ENCODE measurements at places on chromosomes 4 and X.

- DNase-seq = no peak
Observed at GRCh38 chrX:68532831-68533533, 34.1 kb downstream of the YIPF6 start.

DNA sequence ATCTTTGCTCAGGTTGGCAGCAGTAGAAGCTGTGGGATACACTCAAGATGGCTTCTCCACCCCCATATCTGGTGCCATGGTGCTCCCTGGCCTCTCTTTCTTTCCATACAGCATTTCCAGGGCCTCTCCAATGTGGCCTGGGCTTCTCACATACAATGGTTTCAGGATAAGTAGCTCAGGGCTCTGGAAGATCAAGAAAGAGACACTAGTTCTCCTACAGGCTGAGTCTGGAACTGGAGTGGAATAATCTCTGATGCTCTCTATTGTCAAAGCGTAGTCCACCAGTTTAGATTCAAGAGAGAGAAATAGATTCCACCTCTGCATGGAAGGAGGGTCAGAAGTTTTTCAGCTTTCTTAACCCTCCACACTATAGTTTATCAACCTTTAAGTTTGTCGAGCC, 138.2 kb upstream of the AADAT start:
- DNase-seq = no peak

GRCh38 chrX:150968862-150969720, 14.0 kb upstream of the HMGB3 start:
- no peak for DNase-seq

DNA sequence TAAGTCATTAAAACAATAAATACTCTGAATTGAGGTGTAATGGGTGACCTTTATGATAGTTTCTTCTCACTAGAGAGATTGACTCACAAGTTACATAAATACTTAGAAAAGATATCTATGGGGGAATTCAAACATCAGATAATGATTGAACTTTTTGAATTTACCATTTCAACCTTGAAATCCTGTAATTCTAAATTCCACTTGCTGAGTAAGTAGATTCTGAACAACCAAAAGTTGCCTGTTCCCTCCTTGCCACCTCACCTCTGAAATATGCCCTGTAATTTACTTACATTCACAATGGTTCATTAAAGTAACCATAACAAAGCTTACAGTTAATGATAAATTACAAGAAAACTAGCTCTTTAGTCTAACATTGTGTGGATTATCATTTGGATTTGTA, 43.3 kb upstream of the SLC39A8 start:
- no peak for DNase-seq

DNA sequence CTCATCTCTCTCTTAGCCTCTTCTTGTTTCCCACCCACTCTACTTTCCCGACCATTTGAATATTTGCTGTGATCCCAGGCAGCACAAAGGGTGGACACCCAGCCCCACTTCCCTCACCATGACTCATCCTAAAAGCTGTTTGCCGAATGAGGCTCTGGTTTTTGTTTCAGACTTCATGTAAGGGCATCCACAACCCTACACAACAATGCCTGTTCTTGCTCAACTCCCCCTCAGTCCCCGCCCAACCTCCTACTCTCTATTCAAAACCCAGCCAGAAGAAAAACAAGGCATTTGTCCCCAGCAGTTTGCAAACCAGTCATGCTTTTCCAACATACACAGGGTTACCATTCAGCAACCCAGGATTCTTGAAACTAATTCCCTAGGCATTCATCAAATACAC, 516.5 kb upstream of the CNKSR2 start:
- no peak for DNase-seq

GRCh38 chrX:21056622-21057021, 317.6 kb upstream of the CNKSR2 start:
- DNase-seq = no peak

GRCh38 chr4:140312100-140312499, 61.3 kb upstream of the SCOC start:
- no peak for DNase-seq

GRCh38 chr4:167595898-167596297, 361.6 kb upstream of the SPOCK3 start:
- no peak for DNase-seq

GRCh38 chr4:81031796-81032551, 1.5 kb downstream of the BMP3 start:
- DNase-seq = no peak

DNA sequence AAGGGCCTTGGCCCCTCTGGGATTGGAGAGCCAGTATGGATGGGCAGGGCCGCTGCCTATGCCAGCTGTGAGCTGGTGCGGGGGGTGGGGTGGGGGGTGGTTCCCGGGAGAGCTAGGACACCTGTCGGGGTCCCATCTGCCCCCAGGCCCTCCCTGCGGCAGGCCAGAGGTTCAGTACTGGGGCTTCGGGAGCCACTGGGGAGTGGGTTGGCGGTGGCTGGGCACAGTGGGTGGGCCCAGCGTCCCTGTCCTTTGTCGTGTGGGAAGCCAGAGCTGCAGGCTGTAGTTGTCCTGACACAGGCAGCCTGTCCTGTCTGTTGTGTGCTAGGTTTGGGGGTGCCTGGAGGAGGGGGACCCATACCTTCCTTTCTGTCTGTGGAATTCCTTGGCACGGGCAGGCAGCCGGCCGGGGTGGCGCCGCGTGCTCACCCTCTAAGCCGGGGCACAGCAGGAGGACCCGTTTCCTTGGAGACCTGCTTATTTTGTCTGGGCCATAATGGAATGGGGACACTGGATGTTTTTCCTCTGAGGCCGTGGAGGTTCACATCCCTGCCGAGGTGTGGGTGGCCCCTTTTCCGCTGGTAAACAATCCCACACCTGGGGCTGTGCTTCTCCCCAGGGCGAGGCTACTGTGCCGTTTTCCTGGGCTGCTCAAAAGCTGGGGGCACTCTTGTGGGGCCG, 14.8 kb downstream of the DOK7 start:
- DNase-seq = no peak

- DNase-seq = no peak
Observed at GRCh38 chr4:175422331-175422730, 389.7 kb downstream of the GPM6A start.

DNA sequence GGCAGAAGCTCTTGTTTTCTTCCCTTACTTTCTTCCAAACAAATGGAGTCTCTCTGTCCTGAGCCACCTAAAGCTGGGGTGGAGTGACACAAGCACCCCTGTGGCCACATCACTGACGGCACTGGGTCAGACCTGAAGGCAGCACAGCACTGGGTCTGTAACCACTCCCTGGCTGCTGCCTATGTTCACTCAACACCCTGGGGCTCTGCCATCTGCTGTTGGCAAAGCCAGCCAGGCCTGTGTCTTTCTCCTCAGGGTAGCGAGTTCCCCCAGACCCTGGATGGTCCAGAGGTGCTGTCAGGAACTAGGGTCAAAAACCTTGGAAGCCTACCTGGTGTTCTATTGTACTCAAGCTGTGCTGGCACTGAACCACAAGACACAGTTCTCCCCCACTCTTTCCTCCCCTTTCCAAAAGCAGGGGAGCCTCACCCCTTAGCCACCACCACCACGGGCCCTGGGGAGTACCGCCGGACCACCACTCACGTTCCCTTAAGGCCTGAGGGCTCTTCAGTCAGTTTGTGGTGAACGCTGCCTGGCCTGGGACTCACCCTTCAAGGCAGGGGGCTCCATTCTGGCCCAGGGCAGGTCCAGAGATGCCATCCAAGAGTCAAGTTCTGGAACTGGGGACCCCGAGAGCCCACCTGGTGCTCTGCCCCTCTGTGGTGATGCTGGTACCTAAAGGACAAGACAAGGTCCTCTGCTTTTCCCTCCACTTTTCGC, 31.5 kb downstream of the TMEM271 start:
- DNase-seq = no peak

DNA sequence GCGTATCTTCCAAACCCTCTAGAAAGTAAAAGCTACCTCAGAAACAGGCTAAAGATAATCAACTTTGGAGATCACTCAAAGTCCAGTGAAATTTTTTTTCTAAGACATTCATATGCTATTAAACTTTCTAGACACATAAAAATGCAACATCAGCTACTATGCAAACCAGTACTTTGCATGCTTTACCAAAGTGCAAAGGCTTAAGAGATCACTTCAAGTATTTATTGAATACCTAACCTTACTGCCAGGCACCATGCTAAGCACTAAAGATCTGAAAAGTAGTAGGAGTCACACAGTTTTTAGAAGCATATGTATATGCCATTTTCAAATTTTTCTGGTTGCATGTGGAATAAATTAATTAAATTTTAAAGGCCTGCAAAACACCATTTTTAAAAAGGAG, 115.8 kb downstream of the THOC2 start:
- no peak for DNase-seq

GRCh38 chrX:154056770-154057241, 37.1 kb upstream of the IRAK1 start:
- no peak for DNase-seq

DNA sequence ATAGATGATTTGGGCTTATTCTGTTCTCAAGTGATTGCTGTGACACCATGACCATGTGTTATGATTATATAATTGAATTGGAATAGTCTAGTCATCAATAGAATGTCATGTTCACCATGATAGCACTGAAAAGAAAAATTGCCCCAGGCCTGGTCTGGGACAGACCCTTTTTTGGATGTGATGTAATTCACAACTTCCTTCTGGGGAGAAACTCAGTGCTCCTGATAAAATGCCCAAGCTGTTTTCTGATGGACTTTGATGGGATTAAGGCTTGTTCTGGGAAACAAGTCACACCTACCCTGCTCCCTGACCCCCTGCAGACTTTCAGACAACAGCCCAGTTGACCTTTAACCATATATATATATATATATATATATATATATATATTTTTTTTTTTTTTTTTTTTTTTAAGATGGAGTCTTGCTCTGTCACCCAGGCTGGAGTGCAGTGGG, 65.3 kb downstream of the RHOH start:
- DNase-seq = no peak

GRCh38 chrX:67607466-67607865, 63.6 kb downstream of the AR start:
- no peak for DNase-seq

GRCh38 chrX:67604979-67605703, 61.3 kb downstream of the AR start:
- no peak for DNase-seq

GRCh38 chr4:16779028-16779675, 119.3 kb downstream of the LDB2 start:
- DNase-seq = no peak

DNA sequence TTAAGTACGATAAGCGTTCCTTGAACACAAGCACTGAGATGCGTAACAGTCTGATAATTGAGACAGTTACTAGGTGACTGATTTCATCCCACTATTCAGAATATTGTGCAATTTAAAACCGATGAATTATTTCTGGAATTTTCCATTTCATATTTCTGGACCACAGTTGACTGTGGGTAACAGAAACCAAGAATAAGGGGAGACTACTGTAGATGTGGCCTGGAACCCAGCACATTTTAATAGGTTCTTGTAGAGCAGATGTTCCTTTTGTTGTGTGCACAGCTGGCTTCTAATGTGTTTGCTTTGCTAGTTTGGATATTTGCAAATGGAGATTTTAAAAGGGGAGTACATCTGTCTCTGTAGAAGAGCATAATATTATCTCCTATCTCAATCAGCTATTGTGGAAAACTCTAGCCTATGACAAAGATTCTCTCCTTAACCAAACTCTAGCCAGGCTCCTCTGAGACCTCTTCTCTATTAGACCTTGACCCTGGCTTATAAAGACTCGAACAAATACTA, 16.4 kb downstream of the NAAA start:
- no peak for DNase-seq

DNA sequence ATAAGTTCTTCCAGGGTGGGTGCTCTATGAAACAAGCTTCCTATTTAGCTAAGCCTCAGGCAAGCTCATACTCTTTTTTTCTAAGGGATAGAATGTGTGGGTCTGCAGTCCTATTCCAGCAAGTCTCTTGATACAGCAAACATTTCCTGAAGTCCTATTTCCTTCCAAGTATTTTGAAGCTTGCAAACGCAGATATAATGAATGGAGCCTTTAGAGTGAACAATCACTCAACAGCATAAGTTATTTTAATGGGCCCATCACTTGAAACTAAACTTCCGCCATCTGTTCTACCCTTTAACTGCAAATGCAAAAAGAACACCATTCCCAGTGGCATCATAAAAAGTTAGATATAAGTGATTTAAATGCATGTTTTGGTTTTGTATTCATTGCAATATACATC, 108.3 kb upstream of the TAPT1 start:
- no peak for DNase-seq

- DNase-seq = no peak
Observed at GRCh38 chr4:173231916-173232315, 63.3 kb downstream of the GALNT7 start.

- no peak for DNase-seq
Observed at GRCh38 chrX:151988706-151989299, 14.3 kb upstream of the GABRE start.

DNA sequence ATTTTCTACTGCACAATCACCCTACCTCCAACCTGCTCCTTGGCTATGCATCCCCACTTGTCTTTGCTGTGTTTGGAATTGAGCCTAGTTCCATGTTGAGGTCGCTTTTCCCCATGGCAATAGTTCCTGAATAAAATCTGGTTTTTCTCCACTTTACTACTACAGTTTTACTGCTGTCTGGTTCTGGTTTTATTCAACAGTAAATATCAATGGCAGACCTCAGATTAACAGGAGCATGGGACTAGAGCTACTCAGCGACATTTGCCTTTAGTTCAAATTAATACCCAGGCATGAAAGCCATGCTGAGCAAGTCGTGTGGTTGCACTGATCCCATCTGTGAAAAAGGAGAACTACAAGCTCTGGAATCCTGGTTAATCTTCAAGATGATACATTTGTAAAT, 460.3 kb downstream of the GRXCR1 start:
- DNase-seq = no peak

GRCh38 chr4:154004507-154005170, 215.8 kb upstream of the SFRP2 start:
- DNase-seq = peak; percentile 69

GRCh38 chr4:89298155-89298554, 9.4 kb downstream of the GPRIN3 start:
- DNase-seq = no peak
